ENCODE measurements at places on chromosomes 1 and 21. TPM values are rescaled to one million over a fixed set of nuclear protein-coding genes. Genes with fewer than 3 reads are reported as not detected.

CRABP2 gene
- total RNA-seq = 0.78 TPM

DNA sequence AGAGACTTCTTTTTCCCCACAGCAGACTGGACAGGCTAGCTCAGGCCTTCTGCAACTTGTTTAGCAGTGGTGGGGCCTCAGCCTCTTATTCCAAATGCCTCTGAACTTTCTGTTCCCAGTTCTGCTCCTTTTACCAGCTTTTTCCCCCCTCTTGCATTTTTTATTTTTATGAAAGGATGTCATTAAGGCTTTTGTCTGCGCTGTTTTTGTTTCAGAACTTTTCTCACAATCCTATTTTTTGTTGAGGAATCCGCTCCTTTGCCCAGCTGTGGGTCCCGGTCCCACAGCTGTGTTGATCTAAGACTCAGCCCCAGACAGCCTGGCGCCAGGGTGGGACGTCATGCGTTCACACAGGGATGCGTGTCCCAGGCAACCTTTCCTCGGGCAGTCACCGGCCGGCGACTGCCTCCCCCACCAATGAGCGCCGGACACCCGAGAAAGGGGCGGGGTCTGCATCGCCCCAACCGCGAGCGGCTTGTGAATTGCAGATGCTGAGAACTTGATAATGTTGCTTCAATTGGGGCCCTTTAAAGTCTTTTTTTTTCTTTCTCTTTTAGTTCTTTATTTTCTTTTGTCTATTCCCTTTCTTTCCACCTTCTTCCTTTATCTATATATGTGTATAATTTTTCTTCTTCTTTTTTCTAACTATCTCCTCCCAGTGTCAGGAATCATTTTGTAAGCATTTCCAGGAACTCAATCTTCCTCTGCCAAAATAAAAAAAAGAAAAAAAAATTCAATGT is 3.0 kb upstream of the ID3 start:
- no peak overlapping the region for H3K27ac ChIP-seq
- no peak overlapping the region for H3K4me3 ChIP-seq

- H3K27me3 ChIP-seq = no peaks in the 10 kb centered on the region
- peaks cover 31% of the 10 kb centered on the region for H3K4me1 ChIP-seq
- H3K36me3 ChIP-seq = peaks cover 15% of the 10 kb centered on the region
- peak; percentile 72 for DNase-seq
- H3K27ac ChIP-seq = peak overlapping the region; percentile 89
- H3K4me3 ChIP-seq = peak overlapping the region; percentile 7
Measured at GRCh38 chr1:235207209-235207565, 46.1 kb upstream of the RBM34 start.

DNA sequence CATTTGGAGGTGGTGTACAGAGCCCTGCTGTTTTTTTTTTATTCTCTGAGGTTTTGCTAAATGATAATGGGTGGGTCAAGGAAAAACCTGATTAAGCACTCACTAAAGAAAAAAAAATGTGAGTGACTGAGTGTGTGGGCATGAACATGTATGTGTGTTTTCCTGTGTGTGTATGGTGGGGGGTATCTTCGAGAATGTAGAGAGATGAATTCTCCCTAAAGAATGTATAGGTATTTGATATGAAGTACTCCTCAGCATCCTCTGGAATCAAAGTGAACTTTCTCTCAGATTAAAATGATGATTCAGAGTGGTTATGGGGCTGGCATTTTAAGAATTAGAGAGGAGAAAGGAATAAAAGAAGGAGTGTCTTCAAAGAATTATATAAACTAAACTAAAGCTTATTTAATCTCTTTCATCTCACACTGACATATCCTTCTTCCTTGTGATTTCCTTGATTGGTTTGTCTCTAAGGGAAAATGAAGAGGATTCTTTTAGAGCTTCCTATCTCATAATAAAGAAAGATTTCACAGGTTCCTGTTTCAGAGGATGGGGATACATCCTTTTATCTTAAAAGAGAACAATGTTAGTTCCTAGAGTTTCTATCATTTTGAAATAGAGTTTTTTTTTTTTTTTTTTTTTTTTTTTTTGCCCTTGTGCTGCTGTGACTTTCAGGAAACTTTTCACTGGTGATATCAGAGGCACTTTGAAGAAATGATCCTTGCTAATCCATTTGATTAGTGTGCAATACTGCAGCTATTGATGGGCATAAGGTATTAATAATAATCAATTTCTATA is 23.9 kb downstream of the S1PR1 start:
- no peak overlapping the region for H3K4me3 ChIP-seq
- H3K4me1 ChIP-seq = peaks cover 73% of the 10 kb centered on the region
- H3K27me3 ChIP-seq = no peaks in the 10 kb centered on the region
- DNase-seq = no peak
- H3K36me3 ChIP-seq = no peaks in the 10 kb centered on the region

DNA sequence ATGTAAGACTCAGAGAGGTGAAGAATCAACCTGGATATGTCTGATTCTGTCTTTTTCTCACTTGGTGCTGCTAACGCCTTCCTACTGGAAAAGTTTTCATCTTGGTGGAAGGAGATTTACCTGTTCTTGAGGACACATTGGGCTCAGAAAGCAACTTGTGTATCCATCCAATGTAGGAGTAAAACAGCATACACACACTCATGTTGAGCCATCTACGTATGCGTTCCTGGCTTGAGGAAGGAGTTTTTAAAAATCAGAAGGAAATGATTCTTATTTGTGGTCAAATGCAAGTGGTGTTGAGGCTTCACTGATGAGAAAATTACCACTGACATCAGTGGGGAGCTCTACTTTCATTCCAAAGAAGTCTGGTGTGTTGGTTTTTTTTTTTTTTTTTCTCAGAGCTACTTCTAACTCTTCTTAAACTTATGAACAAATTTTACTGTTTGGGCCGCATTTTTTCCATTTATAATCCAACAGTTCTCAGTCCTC is 25.6 kb downstream of the XCL2 start:
- DNase-seq = no peak
- peaks cover 8% of the 10 kb centered on the region for H3K36me3 ChIP-seq
- peak overlapping the region; percentile 85 for H3K27ac ChIP-seq
- peak overlapping the region; percentile 28 for H3K4me3 ChIP-seq
- no peaks in the 10 kb centered on the region for H3K27me3 ChIP-seq
- peaks cover 76% of the 10 kb centered on the region for H3K4me1 ChIP-seq

DNA sequence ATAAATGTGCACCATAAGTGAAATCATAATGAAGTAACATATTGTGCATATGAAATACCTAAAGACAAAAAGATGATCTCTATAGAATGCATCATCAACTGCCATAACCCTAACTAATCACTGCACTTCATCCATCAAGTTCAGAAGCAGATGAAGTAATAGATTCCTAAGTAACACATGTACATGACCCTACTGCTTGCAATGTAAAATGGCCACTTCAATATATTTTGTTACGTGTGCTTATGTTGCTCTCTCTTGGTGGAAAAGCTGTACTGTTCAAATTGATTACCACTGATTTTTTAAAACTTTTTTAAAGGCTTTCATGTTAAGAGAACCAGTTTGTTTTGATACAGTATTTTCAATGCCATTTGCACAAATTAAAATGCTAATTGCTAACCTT is 141.8 kb downstream of the TTLL7 start:
- no peak for DNase-seq
- no peaks in the 10 kb centered on the region for H3K36me3 ChIP-seq
- H3K27me3 ChIP-seq = peaks cover 1% of the 10 kb centered on the region
- H3K4me1 ChIP-seq = peaks cover 17% of the 10 kb centered on the region

GRCh38 chr1:205210756-205211168 is 740 bp downstream of the DSTYK start:
- peak overlapping the region; percentile 86 for H3K27ac ChIP-seq
- DNase-seq = peak; percentile 40
- peaks cover 45% of the 10 kb centered on the region for H3K4me1 ChIP-seq
- H3K27me3 ChIP-seq = no peaks in the 10 kb centered on the region

- H3K27me3 ChIP-seq = peaks cover 3% of the 10 kb centered on the region
- no peaks in the 10 kb centered on the region for H3K4me1 ChIP-seq
- no peak overlapping the region for H3K27ac ChIP-seq
- no peak overlapping the region for H3K4me3 ChIP-seq
- H3K36me3 ChIP-seq = no peaks in the 10 kb centered on the region
Measured at GRCh38 chr1:234096161-234096770, 191.8 kb downstream of the SLC35F3 start.

DNA sequence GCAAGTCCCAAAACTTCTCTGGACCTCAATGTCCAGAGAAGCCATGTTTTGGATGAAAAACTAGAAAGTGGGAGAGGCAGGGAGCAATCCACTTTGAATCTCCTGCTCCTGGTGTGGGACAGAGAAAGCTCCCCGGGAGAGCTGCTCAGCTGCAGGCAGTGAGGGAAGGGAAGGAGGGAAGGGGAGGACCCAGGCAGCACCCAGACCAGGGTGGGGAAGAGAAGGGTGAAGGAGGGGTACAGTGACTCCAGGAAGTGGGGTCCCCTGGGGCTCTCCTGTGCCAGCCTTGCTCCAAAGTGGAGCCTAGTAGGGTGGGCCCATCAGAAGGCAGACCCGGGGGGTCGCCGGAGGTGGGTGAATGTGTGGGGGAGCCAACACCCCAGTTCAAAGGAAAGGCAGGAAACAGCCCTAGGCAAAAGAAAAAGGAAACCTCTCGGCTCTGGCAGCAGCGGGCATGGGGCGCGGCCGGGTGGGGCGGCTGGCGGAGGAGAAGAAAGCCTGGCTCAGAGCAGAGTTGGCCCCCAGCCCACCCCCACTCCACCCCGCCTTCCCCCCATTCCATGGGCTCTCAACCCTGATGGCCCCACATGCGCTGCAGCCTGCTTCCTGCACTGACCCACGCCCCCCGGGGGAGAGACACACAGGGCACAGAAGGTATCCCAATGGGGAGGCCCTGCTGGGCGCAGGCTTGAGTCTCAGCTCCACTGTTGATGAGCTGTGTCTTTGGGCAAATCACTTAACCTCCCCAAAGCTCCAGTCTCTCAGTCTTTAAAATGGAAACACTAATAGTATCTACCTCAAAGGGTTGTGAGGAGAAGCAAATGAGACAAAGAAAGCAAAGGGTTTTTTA is 5.7 kb downstream of the LGR6 start:
- no peak overlapping the region for H3K27ac ChIP-seq
- no peak overlapping the region for H3K4me3 ChIP-seq
- no peak for DNase-seq
- H3K27me3 ChIP-seq = peaks cover 7% of the 10 kb centered on the region

GRCh38 chr1:119674835-119675289 is 26.8 kb upstream of the ZNF697 start:
- H3K4me1 ChIP-seq = peaks cover 4% of the 10 kb centered on the region
- peaks cover 7% of the 10 kb centered on the region for H3K27me3 ChIP-seq
- no peak overlapping the region for H3K27ac ChIP-seq
- peak; percentile 63 for DNase-seq
- no peaks in the 10 kb centered on the region for H3K36me3 ChIP-seq

ZBED6 gene
- 17.3 TPM for total RNA-seq

JAM2 gene
- total RNA-seq = 1.5 TPM

- H3K4me1 ChIP-seq = no peaks in the 10 kb centered on the region
- peaks cover 21% of the 10 kb centered on the region for H3K27me3 ChIP-seq
- no peaks in the 10 kb centered on the region for H3K36me3 ChIP-seq
- DNase-seq = no peak
Measured at GRCh38 chr1:10784998-10785727, 11.3 kb downstream of the CASZ1 start.

DNA sequence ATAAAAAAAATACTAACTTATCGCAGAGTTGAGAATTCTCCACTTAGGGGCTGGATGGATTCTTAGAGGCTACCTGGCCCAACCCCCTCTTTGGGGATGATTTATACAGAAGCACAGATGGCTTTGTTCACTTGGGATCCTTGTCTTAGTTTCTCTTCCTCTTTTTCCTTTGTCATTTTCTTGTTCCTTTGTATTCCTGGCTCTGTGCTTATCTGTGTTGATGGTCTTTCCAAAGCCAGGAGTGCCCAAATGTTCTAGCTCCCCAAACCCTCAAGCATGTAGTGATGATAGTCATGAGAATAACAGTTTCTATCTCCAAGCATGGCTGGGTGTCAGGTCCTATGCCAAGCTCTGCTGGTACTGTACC is 27.4 kb downstream of the EPHB2 start:
- no peak for DNase-seq
- no peaks in the 10 kb centered on the region for H3K4me1 ChIP-seq
- no peak overlapping the region for H3K4me3 ChIP-seq
- H3K27me3 ChIP-seq = peaks cover 12% of the 10 kb centered on the region

- no peaks in the 10 kb centered on the region for H3K36me3 ChIP-seq
- H3K27me3 ChIP-seq = no peaks in the 10 kb centered on the region
- H3K27ac ChIP-seq = no peak overlapping the region
- no peak for DNase-seq
Measured at GRCh38 chr1:75275631-75276030, 141.4 kb downstream of the LHX8 start.

PLA2G2F gene
- not detected for total RNA-seq

AMY2A gene
- total RNA-seq = not detected

- DNase-seq = no peak
- H3K4me3 ChIP-seq = no peak overlapping the region
- H3K27me3 ChIP-seq = peaks cover 10% of the 10 kb centered on the region
- H3K36me3 ChIP-seq = no peaks in the 10 kb centered on the region
Measured at GRCh38 chr1:19049128-19049768, 92.8 kb upstream of the IFFO2 start.

DNA sequence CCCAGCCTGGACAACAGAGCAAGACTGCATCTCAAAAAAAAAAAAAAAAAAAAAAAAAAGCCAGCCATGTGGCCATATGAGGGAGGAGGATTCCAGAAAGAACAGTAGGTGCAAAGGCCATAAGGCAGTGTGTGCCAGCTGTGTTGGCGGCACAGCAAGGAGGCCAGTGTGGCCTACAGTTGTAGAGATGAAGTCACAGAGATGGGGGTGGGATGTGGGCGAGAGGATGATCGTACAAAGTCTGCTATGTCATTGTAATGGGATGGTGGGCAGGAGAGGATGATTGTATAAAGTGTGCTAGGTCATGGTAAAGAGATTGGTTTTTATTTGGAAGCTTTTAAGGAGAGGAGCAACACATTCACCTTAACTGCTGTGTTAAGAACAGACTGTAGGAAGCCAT is 9.8 kb upstream of the CR1 start:
- no peaks in the 10 kb centered on the region for H3K4me1 ChIP-seq
- H3K27me3 ChIP-seq = no peaks in the 10 kb centered on the region
- no peak for DNase-seq
- no peaks in the 10 kb centered on the region for H3K36me3 ChIP-seq

- peak overlapping the region; percentile 81 for H3K27ac ChIP-seq
- H3K27me3 ChIP-seq = peaks cover 11% of the 10 kb centered on the region
- DNase-seq = peak; percentile 92
- H3K4me3 ChIP-seq = peak overlapping the region; percentile 77
- H3K36me3 ChIP-seq = peaks cover 8% of the 10 kb centered on the region
Measured at GRCh38 chr1:966704-967300, 520 bp downstream of the PLEKHN1 start.

DNA sequence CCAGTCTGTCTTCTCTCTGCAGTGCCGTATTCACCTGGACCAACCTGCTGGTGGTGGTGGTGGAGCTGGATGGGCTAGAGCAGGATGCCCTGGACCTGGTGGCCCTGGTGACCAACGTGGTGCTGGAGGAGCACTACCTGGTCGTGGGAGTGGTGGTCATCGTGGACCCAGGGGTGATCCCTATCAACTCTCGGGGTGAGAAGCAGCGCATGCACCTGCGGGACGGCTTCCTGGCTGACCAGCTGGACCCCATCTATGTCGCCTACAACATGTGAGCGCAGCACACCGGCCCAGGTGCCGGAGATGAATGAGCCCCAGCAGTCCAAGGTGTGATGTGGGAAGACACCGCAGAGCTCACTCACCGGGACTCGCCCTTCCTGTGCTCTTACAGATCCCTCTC is 37.5 kb downstream of the S100B start:
- DNase-seq = no peak
- no peaks in the 10 kb centered on the region for H3K27me3 ChIP-seq
- peaks cover 67% of the 10 kb centered on the region for H3K36me3 ChIP-seq
- no peak overlapping the region for H3K4me3 ChIP-seq
- no peak overlapping the region for H3K27ac ChIP-seq
- H3K4me1 ChIP-seq = peaks cover 15% of the 10 kb centered on the region
